ENCODE measurements at places on chromosomes 2 and 18.

DNA sequence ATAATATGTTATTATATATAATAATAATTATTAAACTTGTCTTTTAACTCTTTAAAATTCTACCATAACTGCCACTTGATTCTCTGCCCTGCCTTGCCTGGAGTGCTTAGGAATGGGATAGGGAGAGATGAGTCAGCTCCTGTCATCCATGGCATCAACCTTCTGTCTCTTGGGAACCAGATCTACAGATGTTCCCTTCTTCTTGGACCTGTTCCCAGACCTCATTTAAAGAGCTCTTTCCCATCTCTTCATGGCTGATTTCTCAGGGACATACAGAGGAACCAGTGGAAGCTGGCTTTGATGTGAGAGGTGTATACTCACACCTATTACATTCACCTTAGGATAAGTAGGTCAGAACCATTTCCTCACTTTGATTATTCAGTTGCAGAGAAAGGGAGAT lies 155.3 kb upstream of the MYO3B start:
- DNase-seq, result no peak

DNA sequence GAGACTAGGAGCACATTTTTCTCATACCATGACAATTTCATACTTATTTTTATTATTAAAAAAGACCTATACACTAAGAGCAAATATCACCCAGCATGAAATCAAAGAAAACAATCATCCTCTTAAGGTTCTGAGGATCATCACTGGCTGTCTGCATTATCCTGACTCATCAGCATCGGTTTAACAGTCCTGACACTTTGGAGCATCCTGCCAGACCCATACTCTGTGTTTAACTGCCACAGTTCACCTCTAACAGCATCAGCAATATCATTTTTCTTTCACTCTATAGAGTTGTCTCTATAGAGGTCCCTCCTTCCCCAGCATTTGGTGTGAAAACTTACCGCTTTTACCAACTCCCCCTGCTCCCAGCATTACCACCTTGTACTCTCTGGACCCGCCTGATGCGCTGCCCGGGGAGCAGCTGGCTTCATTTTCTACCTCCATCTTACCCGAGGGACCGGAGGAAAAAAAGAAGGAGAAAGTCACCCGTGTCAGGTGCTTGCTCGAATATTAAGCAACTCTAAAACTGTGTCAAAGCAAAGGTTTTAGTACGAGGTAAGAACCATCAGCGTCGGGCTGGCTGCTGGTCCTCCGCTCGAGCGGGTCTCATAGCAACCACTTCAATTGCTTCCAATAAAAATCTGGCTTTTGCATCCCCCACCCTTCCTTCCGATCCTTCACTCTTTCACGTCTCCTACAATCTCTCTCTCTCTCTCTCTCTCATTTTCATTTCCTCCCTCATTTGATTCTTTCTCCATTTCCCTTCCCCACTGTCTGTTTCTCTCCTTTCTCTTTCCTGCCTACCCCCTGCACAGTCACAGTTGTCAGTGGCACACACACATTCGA lies at the start of gene RIT2:
Gene RIT2, minus strand, starts transcription at position 610 of the 846 bp plus-strand sequence.
- DNase-seq, result no peak

- DNase-seq, result no peak
Measured at GRCh38 chr2:218003981-218004419, 1.2 kb upstream of the TNS1 start.

- DNase-seq, result no peak
Measured at GRCh38 chr2:101440127-101440738, 34.7 kb downstream of the RFX8 start.

- DNase-seq, result no peak
Measured at GRCh38 chr18:76452357-76452756, 42.7 kb downstream of the ZNF516 start.
